Renal cortex interstitium (tissue), 15 donors: ENCODE measurements at places on chromosomes 4 and X. TPM values are rescaled to one million over a fixed set of nuclear protein-coding genes. Genes with fewer than 3 reads are reported as not detected.

Gene DGKK
- polyA plus RNA-seq = 9.5 TPM

Gene FGF2
- 7.1 TPM for polyA plus RNA-seq

Gene CXCL13
- polyA plus RNA-seq = 0.41 TPM

Gene FAM193A
- 29.7 TPM for polyA plus RNA-seq

Gene ABCD1
- 7.9 TPM for polyA plus RNA-seq

DNA sequence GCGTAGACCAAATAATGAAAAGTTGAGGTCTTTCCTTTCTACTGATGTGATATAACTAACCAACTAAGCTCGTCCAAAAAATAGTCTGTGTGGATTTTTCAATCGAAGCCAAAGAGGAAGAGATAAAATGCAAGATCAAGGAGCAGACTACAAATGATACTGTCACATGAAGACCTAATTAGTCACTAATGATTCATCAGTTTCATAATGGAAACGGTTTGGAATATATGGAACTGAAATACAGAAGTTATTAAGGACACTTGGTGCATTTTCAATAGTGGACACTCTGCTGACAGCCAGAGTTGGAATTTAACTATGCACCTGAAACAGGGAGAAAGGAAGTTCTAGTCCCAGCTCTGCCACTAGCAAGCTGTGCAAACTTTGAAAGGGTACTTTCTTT is 119.8 kb downstream of the GUCY2F start:
- DNase-seq = no peak

DNA sequence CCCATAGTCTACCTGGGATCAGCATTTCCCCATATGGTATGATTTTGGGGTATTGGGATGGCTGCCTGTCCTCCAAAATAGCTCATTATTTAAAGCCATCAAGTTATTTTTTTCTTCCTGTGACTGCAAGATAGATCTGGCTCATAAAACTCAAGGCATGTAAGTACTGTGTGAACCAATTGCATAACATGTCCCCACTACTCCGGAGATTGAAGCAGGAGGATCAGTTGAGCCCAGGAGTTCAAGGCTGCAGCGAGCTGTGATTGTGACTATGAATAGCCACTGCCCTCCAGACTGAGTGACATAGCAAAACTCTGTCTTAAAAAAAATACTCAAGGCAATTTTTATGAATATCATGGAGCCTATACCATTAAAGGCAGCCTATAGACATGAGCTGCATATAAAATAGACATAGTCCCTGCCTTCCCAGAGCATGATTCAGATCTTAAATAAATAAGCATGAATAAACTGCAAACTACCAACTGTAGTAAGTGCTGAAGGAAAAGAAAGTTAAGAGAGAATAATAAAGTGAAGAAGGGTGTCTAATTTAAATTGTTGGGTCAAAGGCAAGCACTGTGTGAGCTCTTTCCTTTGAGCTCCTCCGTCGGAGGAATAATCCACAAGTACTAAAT is 16.9 kb upstream of the MMAA start:
- no peak for DNase-seq

GRCh38 chr4:113336556-113336955 is 287.1 kb downstream of the ANK2 start:
- no peak for DNase-seq

DNA sequence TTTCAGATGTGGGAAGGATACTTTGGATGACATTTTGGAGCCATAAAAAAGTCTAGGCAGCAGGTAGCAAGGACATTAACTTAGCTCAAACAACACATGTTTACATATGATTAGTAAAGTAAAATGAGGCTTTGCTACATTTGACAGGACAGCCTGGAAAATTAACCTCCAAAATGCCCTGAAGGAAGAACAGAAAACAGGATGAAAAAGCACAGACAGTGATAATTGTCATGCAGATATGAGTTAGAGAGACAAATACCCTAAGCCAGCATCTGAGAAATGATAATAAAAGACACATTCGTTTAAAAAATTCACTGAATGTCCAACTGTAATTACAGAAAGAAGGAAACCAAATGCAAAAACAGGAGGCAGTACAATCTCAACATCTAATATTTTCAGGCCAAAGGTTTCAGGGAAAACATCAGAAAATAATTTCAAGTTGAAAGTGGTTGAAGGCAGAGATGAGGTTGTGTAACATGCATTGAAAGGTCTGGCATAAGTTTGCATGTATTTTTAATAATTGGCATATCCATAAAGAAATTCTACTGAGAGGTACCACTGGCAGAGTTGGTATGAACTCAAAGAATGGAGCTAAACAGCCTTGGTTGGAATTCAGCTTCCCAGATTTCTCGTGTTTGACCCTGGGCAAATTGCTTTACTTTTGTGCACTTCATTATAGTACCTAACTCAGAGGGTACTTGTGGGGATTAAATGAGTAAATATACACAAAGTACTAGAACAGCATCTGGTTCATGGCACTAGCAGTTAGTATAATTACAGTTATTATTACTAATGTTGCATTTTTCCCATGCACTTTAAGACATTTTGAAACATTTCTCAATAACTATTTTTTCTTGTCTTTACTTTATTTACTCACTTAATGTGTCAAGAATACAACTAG is 54.4 kb upstream of the MAP9 start:
- DNase-seq = no peak

DNA sequence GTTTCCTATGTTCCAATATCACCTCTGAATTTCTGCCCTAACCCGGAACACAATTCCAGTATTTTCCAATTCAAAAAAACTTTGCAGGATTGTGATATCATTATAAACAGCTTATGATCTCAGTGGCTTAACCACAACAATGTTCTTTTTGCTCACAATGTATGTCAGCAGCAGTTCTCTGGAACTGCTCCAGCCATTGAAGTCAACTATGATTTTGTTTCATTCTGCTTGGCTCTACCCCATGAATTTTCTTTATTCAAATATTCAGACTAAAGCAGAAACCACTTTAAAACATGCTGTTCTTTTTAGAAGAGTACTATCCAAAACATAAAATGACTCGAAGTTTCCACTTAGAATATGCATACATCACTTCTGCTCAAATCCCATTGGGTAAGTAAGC is 1611.1 kb downstream of the ARAP2 start:
- DNase-seq = no peak

DNA sequence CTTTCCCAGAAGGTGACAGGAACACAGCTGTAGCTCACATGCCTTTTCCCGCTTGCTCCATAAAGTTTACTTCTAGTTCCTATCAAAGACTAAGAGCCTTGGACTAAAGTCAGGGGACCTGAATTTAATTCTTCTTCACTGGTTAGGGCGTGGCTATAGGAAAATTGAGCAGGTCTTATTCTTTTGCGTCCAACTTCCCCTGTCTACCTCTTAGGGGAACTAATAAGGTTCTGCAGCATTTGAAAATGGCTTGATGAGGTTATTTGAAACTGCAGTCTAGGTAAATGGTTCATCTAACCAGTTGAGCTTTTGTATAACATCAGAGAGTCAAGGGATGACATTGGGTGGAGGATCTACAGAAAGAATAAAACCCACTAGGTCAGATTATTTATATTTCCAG is 2.6 kb downstream of the ARHGAP10 start:
- no peak for DNase-seq

- no peak for DNase-seq
Observed at GRCh38 chr4:11299836-11300235, 128.9 kb downstream of the HS3ST1 start.

DNA sequence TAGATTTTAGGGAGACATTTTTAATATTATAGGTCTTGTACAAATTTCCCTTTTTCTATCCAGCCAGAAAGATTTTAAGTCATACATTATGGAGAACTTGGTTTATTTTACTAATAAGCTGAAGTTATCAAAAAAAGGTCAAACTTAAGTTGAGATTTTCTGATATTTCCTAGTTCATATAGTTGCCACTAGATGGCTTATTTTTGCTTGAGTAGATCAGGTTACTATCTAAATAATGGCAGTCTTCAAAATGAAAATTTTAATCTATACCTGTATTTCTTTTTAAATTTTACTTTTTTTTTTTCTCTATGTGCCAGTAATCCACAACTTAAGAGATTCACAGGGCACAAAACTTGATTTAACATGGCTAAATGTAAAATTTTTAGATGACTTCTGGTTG is 52.3 kb downstream of the USP9X start:
- no peak for DNase-seq

DNA sequence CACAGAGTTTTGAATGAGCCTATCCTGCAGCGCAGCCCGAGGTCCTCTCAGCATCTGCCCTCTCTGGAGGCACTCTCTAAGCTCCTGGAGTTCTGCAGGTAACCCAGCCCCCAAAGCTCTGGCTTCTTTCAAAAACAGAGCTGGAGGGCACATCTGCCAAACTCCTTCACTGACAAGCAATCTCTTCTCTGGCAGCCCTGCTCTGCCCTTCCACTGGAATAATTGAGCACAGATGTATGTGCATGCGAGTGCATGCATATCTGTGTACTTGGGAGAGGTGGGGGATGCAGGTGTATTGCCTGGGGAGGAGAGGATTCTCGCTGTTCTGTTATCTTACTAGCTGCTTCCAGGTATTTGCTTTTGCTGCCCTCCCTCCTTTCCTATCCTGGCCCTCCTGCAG is 22.2 kb upstream of the PLP1 start:
- no peak for DNase-seq

DNA sequence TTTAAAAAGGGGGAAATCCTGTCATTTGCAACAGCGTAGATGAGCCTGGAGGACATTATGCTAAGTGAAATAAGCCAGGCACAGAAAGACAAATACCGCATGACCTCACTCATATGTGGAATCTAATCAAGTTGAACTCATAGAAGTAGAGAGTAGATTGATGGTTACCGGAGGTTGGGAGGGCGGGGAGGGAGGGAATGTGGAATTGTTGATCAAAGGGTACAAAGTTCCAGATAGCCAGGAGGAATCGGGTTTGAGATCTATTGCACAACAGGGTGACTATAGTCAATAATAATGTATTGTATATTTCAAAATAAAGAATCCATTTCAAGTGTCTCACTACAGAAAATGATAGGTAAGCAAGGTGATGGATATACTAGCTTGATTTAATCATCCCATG is 393.2 kb downstream of the BCOR start:
- DNase-seq = no peak

DNA sequence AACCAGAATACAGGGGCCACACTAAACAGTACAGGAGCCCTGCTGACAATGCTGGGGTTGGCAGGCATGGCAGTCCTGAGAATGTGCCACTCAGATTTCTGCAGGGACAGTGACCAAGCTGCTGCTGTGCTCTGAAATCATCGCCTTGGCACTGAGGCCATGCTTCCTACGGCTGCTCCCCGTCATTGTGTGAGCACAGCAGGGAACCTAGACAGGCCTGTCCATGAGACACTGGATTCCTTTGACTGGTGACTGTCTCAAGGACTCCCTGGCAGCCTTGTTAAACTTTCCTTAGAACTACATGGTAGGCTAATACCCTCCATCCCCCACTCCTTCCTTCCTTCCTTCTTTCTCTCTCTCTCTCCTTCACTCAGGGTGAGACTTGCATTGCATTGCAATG is 111.4 kb downstream of the LUZP4 start:
- DNase-seq = no peak

DNA sequence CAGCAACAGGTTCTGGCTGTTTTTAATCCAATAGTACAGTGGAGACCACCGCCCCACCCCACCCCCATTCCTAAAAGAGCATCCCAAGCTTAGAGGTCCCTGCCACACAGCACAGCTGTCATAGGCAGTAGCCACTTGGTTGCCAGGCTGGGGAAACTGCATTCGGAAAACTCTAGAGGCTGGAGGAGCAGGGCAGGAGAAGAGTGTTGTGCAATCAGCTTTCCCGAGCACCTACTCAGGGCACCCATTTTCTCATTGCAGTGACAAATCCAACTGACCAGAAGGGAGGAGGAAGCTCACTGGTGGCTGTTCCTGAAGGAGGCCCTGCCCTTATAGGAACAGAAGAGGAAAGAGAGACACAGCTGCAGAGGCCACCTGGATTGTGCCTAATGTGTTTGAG is 1.1 kb downstream of the CXCL1 start:
- no peak for DNase-seq

DNA sequence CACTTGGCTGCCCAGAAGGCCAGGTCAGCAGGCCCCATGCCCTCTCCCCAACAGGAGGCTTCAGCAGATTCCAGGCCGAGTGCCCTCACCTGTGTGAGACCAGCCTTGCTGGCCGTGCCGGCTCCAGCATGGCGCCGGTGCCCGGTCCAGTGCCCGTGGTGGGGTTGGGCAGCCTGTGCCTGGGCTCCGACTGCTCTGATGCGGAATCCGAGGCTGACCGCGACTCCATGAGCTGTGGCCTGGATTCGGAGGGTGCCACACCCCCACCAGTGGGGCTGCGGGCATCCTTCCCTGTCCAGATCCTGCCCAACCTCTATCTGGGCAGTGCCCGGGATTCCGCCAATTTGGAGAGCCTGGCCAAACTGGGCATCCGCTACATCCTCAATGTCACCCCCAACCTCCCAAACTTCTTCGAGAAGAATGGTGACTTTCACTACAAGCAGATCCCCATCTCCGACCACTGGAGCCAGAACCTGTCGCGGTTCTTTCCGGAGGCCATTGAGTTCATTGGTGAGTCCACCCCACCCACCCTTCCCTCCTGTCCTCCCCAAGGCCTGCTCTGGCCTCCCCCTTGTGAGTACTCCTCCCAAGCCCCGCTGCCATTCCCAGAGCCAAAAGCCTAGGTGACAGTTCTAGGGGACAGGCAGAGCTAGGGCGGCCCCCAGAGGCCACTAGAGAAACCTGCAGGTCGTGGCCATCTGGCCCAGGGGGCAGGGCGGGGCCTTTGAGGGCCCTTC is 2.3 kb downstream of the DUSP9 start:
- DNase-seq = no peak

- no peak for DNase-seq
Observed at GRCh38 chr4:122403861-122404260, 25.1 kb downstream of the ADAD1 start.

GRCh38 chr4:145531223-145531622 is 49.6 kb downstream of the SMAD1 start:
- DNase-seq = no peak

DNA sequence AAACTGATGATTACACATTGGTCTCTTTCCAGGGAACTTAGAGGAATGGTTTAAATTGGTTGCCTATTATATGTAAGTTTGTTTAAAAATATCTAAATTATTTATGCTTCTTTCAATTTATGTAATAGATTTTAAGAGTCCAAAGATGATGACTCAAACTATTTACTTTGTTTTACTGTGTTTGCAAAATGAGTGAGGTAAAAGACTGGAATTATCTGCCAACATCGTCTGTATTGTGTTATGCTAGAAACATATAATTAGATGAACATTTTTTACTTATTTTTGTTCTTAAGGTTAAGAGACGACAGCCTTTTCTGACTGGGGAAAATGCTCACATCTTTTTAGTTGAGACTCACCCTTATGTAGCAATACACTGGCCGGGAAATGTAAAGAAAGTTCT is 51.1 kb upstream of the SYTL5 start:
- no peak for DNase-seq

GRCh38 chr4:6221301-6221850 is 21.0 kb upstream of the JAKMIP1 start:
- no peak for DNase-seq

- no peak for DNase-seq
Observed at GRCh38 chrX:129731228-129731627, 7.6 kb upstream of the XPNPEP2 start.
